Stimulated activated CD8-positive, alpha-beta memory T cell treated with anti-CD3 and anti-CD28 coated beads, Interleukin-2, amount 100 ng/mL, for 48 hours (primary cell): ENCODE measurements at places on chromosomes 4 and X.

DNA sequence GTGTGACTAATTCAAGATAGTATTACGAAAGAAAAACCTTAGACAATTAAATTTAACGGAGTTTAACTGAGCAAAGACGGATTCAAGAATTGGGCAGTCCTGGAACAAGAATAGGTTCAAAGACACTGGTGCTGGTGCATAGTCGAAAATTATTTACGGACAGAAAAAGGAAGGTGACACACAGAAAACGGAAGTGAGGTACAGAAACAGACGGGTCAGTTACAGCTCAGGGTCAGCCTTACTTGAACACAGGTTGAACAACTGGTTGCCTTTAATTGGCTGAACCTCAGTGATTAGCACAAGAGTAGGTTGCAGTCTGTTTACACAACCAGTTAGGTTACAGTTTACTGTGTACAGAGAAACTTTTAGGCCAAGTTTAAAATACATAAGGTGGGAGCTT lies 31.5 kb downstream of the KLHL8 start:
- no peak for DNase-seq

DNA sequence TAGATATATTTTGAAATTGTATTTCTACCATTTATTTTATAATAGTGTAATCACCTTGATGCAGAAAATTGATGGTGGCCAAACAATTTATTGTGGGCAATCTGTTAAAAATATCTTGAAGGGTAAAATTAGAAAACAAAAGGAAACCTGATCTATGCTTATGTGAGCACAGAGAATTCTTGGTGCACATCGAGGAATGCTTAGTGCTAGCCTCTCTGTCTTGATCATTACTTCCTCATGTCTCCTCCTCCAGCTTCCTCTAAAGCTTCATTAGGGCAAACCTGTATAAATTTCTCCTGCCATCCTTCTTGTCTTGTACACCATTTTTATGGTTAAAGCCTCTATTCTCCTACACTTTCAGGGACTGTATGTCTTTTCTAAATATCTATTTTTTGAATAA lies 725.8 kb downstream of the RAPGEF2 start:
- no peak for DNase-seq

DNA sequence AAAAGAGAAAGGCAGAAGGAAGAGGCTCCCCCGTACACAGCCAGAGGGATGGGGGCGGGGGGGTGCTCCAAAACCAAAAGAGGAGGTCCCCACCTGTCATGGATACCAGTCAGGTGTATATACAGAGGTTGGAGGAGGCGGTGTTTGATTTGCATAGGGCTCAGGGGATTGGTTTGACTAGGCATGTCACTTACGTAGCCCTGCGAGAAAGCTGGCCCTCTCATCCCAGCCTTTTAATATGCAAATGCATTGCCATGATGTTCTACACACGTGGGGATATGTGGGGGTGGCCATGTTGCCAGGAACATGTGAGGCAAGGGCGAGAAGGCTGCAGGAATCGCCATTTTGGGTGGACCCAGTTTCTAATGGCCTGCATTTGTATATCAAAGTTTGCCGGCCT lies 38.6 kb downstream of the TMEM150C start:
- DNase-seq = no peak

DNA sequence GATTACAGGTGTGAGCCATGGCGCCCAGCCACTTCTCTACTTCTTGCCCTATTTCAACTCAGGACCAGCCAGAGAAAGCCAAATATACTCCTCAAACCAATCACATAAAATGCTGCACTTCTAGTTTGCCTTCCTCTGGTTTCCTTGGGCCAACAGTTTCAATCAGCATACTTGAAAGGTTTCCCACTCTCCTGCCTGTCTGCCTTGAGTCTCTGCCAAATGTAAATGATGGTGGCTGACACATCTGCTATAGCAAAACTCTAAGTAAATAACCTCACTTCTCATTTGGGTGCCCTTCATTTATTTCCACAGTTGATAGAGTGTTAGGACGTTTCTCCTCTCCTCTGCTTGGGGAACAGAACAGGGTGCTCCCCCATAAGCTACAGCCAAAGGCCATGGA lies 36.4 kb upstream of the PPA2 start:
- DNase-seq = no peak

GRCh38 chr4:165763640-165764039 lies 109.4 kb upstream of the TLL1 start:
- no peak for DNase-seq

- DNase-seq = no peak
These were observed 119.5 kb upstream of the SCML1 start for GRCh38 chrX:17617806-17618205.

GRCh38 chr4:105546086-105546485 lies 6.3 kb upstream of the ARHGEF38 start:
- DNase-seq = no peak

- no peak for DNase-seq
These were observed 68.1 kb downstream of the FNIP2 start for GRCh38 chr4:158836828-158837449.

- DNase-seq = no peak
These were observed 18.8 kb upstream of the DSPP start for GRCh38 chr4:87589531-87589930.

- DNase-seq = no peak
These were observed 50.2 kb upstream of the KIT start for GRCh38 chr4:54607521-54607920.

- no peak for DNase-seq
These were observed 50.0 kb downstream of the CYTL1 start for GRCh38 chr4:4969298-4969697.
